ENCODE measurements at places on chromosomes 11 and 22.

GRCh38 chr22:25709758-25710157 is 32.2 kb upstream of the MYO18B start:
- no peak for DNase-seq

DNA sequence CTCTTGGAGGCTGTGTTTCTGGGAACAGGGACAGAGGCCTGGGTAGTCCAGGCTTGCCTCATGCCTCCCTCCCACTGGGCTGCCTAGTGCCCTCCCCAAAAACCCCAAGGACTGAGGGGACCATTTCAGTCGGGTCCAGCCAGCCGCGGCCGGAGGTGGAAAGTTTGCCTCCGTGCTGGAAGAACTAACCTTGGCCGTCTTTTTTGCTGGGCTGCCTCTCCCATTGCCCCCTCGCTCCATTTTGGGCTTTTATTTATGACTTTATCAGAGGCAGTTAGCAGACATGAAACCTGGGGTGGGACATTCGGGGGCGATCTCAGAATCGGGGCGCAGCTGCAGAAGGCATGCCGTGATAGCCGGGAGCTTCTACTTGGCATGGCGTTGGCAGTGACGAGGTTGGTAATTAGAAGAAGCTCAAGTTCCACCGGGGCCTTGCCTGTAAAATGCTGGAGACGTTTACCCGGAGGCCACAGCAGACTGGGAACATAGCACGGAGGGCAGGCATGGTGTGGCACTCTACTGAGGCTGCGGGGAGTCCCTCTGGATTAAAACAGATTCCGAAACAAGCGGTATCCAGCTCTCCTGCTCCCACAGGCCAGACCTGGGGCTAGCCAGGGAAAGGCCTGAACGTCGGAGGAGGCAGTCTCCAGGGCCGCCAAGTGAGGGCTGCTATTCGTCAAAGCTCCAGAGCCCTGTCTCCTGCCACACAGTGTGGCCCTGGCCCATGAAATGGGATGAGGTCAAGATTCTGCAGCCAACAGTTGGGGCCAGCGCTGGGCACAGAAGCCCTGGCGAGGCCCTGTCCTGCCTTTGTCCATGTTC is 76.4 kb upstream of the PPARA start:
- DNase-seq: no peak

DNA sequence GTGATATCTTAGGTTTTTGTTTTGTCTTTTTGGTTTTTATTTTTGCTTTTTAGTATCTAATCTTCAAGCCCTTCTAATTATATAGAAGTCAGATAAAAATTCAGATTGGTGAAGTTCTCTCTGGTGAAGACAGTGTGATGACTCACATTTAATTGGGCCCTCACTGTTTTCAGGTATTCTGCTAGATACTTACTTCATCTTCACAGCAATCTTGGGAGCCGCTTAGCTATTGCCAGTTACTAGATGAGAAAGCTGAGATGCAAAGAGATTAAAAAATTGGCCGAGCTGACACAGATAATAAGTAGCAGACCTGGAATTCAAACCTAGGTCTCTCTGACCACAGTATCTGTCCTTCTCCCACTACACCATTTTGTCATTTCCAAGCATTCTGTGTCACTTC is 75.0 kb downstream of the PPP2R1B start:
- no peak for DNase-seq

DNA sequence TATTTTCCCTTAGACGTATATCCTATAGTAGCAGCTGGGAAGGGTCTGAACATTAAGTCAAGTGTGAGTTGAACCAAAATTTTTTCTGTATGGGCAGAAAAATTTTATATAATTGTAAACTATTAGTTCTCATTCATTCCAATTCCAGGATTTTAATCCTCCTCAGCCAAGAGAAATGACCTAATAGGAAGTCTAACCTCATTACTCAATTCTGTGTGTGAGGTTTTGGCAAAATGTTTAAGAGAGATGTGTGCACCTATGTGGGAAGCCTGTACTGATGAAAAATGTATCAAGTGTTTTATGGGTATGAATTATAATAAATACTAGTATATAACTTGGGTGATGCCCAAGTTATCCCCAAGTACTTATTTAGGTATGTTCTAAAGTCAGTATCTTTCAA is 311.6 kb upstream of the PITPNB start:
- DNase-seq: no peak

DNA sequence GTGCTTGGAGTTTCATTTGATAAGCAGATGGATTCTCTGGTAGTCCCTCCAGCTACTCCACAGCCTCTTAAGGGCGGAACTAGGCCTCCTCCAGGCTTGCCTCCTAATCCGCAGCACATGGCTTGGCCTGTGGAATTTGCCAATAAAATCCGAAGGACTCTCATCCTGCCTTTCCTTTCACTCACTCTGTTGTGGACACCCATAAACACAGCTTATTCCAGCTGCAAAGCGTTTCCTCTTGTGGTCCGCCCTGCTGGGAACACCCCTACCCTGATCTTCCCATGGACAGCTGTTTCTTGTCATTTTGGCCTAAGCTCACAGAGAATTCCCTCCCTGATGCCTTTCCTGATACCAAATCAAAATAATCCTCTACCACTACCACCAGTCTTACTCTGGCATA is 546.2 kb downstream of the NTM start:
- no peak for DNase-seq

GRCh38 chr11:69120096-69120875 is 35.4 kb upstream of the SMIM38 start:
- no peak for DNase-seq

DNA sequence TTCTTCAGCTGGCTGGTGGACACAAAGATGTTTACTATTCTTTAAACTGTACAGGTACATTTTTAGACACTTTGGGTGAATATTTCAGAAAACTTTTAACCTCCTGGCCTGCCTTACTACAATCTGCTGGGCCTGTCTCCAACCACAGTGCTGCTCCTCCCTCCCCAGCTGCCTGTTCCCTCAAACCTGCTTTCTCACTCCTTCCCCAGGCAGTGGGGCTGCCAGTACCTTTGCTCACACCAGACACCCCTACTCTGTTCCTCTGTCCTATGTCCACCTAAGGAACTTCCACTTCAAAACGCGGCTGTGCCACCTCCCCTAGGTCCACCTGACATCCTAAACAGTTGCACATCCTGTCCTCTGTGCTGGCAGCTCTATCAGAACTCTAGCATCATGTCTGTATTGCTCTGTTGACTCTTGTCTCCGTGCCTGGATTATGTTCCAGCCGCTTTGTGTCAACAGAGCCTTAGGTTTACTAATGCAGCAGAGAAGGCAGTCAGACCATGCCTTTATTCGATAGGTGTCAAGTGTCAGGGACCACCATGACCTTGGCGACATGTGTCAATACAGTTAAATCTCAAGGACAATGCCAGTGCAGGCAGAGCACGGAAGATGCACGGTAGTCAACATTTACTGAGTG is 13.4 kb downstream of the ZP1 start:
- DNase-seq: no peak

Measured in CD4-positive, alpha-beta T cell treated with Interleukin-1 beta for 1 hour (primary cell).